Immature natural killer cell (primary cell): ENCODE measurements at places on chromosomes 1 and 21.

DNA sequence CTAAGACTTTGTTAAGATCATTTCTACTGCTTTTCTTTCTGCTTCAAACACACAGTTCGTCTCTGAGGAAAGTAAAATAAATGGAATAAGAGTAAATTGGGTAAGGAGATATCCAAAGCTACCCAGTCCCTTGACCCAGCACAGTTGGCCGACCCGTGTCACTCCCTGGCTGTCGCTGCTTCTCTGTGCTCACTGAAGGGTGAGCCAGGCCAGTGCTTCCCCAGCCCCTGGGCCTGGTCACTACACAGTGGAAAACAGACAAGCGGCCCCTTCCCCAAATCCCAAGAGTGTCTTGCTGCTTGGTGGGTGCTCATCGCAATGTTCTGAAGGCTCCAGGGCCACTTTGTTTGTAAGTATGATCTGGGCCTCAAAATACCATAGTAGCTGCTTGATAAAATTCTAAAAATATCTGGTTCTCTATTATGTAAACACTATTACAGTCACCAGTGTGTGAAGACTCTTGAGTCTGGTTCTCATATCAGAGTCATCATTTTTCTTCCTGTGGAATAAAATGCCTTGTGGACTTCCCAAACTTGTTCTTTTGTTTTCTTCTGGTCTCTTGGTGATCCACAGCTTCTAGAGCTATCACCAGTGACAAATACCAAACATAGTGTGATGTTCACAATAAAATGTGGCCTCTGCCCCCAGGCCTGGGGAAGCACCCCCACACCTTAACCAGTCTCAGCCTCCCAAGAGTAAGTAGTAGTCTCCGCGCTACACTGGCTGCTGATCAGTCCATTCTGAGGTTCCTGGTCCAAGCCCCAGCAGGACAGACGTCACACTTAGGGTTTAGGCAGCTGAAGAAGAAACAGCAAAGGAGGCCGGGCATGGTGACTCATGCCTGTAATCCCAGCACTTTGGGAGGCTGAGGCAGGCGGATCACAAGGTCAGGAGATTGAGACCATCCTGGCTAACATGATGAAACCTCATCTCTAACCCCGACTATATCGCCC, 106.2 kb downstream of the DHRS3 start:
- DNase-seq = no peak

DNA sequence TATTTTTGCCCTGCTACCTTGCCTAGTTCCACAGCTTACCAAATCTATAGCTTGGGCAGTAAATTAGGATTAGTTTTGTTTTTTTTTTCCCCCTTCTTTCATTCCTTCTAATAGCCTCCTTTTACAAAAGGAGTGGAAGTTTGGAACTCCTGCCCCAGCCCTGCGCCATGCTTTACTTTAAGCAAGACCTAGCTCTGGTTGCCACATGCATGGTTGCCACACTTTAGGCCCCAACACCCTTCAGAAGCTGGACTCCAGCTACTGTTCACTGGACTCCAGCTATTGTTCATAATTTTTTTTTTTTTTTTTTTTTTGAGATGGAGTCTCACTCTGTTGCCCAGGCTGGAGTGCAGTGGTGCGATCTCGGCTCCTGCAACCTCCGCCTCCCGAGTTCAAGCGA, 115.8 kb downstream of the NR5A2 start:
- DNase-seq = no peak

DNA sequence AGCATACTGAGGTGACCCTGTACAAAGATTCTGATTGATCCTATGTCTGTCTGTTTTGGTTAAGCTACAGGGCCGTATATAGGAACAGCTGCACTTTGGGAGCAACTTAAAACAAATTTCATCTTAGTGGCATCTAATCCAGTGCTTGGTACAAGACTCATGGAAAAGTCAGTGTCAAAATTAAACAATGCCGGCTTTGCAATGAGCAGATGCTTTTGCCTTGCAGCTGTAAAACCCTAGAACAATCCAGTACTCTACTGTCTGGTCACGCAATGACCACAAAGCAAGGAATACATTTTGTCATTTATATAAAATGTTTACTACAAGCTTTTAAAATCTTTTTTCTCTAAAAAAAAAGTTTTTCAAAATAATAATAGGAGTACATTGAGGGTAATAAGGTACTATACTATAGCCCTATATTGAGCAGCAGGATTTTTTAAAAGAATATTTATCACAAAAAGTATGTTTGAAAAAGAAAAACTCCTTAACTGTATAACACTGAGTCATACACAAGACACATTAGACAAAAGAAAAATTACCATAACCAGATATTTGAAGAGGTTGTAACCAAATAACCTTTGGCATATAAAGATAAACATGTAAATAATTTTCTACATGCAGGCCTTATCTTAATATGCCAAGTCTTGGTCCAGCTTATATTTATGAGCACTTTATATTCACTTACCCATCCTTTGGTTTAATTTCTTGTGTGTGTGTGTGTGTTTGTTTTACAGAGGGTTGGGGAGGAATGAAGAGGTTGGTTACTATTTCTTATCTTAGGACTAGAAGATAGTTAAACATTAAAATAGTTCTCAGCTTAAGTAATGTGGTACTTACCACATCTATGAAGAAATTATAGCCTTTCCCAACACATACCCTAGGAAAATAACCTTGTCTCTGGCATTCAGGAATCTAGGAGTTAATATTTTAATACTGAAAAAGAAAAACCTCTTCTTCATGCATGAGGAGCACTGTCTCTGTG, 262.3 kb downstream of the FAF1 start:
- no peak for DNase-seq

DNA sequence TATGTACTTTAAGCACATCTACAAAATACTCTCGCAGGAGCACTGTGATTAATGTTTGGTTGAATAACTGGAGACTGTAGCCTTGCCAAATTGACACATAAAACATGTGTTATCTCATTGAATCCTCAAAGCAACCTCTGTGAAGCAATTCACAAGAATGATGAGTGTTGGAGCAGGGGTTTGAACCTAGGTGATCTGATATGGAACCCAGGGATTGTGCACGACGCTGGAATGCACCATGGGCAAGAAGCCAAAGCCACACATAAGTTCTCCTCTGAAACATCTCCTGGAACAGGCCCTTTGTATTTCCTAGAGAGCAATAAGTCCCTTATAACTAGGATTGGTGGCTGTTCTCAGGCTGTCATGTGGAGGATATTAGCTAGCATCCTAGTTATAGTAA, 124.6 kb upstream of the IVNS1ABP start:
- DNase-seq = no peak

DNA sequence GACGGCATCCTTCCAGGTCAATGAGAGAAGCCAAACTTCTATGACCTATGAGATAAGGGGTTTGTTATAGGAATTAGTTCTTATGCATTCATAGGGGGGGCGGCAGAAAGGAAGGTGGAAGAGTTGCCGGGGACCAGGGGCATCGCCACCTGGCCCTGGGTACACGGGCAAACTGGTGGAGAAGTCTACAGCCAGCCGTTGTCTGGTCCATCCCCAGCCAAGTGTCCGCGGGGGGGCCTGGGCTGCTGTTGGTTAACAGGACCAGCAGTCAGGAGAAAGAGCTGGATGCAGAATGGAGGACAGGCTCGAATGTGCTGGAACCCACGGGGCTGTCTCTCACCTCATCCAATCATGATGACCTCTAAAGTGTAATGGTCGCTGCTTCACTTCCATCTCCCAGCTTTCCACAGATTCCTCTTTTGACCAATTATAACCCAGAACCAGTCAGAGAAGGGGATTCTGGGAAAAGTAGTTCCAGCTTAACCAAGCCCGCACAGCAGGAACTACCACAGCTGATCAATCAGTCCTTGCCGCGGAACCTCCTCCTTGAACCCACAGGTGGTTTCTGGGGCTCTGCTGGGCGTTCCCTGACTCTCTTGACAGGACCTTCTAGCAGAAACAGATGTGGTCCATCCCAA, 17.8 kb downstream of the TMEM51 start:
- DNase-seq = no peak

DNA sequence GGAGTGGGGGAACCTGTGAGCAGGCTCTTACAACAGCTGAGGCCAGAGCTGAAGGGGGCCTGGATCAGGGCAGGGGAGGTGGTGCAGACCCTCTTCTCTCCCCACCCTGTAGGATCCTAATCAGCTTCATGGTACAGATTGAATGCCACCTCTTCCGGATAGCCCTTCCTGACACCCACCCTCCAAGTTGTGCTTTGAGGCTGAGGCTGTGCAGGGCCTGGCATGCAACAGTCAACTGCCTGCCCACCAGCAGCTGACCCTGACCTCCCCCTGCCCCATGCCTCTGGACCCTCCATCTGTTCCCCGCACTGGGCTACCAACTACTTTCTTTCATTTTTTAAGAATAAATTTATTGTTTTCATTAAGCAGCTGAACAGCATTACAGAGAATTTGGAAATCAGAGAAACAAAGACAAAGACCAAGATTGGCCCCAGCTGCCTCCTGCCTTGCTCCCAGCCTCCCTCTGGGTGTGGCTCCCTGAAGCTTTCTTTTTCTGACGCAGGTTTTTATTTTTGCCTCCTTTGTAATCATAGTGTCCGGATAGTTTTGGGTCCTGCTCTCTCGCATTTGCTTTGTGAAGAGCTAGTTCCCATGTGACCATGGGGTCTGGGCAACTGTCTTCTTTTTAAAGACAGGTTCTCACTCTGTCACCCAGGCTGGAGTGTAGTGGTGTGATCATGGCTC, 12.8 kb downstream of the ZNF362 start:
- DNase-seq = no peak

DNA sequence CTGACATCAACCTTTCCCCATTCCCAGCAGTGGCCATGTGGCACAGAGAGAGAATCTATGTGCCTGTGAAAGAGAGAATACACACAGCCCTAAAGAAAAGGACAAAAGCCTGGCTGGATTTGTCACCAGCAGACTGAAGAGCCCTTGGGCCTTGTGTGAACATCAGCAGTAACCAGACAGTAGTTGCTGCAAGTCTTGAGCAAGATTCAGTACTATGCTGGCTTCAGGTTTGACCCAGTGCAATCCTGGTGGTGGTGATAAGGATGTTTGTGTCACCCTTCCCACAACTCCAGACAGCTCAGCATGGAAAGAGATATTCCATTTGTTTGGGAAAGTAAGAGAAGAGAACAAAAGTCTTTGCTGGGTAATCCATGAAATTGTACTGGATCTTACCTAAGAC, 28.4 kb upstream of the GBP6 start:
- DNase-seq = no peak

- no peak for DNase-seq
Measured at GRCh38 chr1:14136881-14137280, 436.9 kb downstream of the PRDM2 start.
